SJCRH30 (cell line): ENCODE measurements at places on chromosomes 5 and 9.

DNA sequence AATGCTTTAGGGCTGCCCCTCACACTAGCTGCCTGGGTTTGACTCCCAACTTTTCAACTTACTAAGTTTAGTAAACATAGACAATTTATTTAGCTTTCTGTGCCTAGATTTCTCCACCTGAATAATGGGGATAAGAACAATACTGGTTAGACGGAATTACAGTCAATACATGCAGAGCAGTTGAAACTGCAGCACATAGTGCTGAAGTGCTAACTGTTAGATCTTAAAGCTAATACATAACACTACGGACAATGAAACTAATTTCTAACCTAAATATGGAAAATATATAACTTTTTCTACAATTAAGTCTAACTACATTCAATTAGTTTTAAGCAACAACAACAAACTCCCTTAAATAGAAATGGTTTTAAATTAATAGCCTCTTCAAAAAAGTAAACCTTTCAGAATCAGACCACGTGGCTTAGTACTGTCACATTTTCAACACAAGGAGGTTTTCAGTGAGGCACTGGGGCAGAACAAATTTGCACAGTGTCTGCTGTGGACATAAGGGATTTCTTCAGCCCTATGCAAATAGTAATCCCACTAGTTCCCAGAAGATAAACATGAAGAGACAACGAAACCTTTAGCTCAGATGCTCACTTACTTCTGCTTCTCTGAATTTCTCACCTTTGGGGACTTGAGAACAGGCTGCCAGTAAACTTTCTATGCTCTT lies 293.4 kb downstream of the EDIL3 start:
- DNase-seq: peak; percentile 45

DNA sequence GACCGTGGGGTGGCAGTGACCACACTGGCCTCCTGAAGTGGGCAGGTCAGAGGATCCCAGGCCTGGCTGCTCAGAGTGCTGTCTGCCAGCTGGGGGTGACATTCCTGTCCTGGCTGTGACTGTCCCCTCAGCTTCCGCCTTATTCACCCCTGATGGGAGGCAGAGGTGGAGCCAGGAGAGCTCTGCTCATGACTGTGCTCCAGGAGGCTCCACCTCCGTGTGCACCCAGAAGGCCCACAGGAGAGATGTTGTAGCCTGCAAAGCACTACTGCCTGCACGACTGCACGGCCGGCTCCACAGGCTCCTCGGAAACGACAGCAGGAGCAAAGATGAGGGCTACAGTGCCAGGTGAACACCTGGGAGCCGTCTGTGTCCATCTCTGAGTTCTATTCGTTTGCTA lies 60.9 kb downstream of the ROPN1L start:
- no peak for DNase-seq

DNA sequence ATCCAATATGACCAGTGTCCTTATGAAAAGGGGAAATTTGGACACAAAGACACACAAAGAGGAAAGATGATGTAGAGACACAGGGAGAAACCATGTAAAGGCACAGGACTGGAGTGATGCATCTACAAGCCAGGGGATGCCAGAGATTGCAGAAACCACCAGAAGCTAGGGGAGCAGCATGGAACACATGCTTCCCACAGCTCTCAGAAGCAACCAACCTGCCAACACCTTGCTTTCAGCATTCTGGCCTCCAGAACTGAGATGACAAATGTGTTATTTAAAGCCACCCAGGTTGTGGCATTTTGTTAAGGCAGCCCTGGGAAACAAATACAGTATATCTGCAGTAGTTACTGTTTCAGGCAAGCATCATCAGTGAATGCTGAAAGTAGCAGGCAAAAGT lies 23.2 kb downstream of the DAP start:
- DNase-seq: no peak

DNA sequence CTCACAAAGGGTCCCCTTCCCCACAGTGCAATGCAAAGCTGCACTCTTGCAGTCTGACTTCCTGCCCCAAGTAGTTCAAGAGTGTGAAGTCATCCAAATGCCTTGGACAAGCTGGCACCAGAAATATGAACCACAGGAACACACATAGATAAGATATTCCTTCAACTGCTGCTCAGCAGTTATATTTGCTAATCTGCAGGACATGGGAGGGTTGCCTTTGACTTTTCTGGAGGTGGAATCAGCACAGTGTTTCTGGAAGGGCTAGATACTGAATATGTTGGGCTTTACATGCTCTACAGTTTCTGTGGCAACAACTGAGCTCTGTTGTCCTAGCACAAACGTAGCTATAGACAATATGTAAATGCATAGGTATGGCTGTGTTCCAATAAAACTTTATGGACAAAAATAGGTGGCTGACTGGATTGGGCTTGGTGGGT lies 96.7 kb upstream of the PCA3 start:
- DNase-seq: peak; percentile 47

GRCh38 chr5:117077142-117077541 lies 502.5 kb upstream of the SEMA6A start:
- DNase-seq: peak; percentile 36

- DNase-seq: no peak
These were observed 321.8 kb downstream of the PSAT1 start for GRCh38 chr9:78618735-78619134.

- DNase-seq: peak; percentile 43
These were observed 5.5 kb upstream of the PSAT1 start for GRCh38 chr9:78291240-78291925.

GRCh38 chr5:140966293-140967225 lies at the start of gene PCDHAC2:
TSS of gene PCDHAC2 (plus strand) at chr5:140966476. CDS start at chr5:140966767, 291 bp downstream.
- no peak for DNase-seq

DNA sequence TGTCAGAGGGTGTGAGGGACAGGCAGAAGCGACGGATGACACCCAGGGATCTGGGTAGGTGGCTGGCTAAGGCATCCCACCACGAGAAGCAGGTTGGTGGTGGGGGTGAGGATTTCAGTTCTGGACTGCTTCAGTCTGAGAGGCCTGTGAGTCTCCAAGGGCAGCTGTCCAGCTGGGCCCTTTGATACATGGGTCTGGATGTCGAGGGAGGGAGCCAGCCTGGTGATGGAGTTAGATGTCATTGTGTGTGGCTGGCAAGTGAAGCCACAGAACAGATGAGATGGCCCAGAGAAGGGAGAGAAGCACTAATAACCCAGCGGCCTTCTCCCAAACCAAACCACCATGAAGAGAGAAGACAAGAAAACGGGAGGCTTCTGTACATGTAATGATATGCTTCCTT lies 11.1 kb downstream of the MED27 start:
- DNase-seq: peak; percentile 47

- no peak for DNase-seq
These were observed 268.2 kb upstream of the TAS2R1 start for GRCh38 chr5:9898319-9898718.

- DNase-seq: no peak
These were observed 208.0 kb downstream of the PARP8 start for GRCh38 chr5:50874306-50875001.

- peak; percentile 64 for DNase-seq
These were observed at the start of gene VAV2 for GRCh38 chr9:133991964-133992779. TSS of gene VAV2 (minus strand) at chr9:133992324. CDS start at chr9:133992278, 46 bp downstream.

- no peak for DNase-seq
These were observed 3.9 kb upstream of the ISL1 start for GRCh38 chr5:51379331-51379700.

GRCh38 chr5:123150089-123150488 lies 61.0 kb downstream of the PRDM6 start:
- DNase-seq: no peak

DNA sequence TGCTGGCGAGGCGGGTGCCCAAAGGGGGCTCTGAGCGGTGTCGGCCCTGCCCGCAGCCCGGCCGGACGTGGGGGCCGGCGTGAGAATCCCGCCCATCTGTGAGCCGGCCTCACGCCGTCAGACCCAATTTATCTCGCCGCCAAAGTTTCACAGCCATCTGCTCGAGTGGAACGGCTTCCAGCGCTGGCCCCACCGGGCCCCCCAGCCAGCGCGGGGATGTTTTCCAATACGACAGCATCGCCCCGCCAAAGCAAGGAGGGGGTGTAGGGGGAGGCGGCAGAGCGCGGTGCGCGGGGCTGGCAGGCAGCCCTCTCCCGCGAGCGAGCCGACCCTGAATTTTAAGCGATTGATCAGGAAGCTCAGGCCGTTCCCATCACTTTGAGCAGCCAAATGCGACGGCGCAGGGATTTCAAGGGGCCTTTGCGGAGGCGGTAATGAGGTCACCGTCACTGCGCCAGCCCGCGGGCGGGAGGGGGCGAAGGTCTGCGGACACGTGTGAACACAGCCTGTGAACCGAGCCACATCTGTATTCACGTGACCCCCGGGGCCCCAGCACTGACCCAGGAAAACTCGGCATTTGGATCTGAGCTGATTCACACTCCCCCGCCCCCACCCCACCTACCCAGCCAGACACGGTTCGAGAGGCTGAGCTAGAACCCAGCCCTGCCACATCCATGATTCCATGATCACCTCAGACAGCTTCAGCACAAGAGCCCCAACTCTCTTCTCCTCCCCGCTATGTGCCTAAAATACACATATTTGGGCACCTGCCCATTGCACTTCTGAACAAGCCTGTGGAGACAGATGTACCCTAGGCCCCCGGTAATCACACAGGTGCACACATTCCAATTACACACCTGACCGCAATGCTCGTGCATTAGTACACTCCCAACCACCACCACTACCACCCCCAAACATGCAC lies 47.8 kb upstream of the PSD2 start:
- peak; percentile 43 for DNase-seq

GRCh38 chr9:75974016-75974766 lies 83.7 kb downstream of the PCSK5 start:
- no peak for DNase-seq

- DNase-seq: peak; percentile 57
These were observed 42.5 kb downstream of the RALGPS1 start for GRCh38 chr9:126956917-126957686.

DNA sequence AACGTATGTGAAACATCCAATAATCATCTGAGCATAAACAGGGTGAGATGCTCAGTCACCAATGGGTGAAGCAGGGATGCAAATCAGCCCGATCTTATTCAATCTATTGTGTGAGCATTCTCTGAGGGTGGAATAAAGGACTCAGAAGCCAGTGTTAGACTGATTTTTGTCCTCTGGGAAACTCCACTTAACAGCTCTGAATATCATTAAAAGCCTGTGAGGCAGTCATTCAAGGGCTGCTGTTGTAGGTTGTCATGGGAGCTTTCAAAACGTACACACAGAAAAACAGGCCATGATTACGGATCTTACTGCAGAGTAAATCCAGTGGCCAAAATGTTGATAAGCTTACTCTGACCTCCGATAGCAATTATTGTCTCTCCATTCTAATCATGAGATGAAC lies 266.5 kb upstream of the EFNA5 start:
- DNase-seq: no peak

- no peak for DNase-seq
These were observed 320.3 kb downstream of the ARHGEF28 start for GRCh38 chr5:73946278-73946677.

- no peak for DNase-seq
These were observed 166.9 kb upstream of the KLF9 start for GRCh38 chr9:70581214-70581954.

DNA sequence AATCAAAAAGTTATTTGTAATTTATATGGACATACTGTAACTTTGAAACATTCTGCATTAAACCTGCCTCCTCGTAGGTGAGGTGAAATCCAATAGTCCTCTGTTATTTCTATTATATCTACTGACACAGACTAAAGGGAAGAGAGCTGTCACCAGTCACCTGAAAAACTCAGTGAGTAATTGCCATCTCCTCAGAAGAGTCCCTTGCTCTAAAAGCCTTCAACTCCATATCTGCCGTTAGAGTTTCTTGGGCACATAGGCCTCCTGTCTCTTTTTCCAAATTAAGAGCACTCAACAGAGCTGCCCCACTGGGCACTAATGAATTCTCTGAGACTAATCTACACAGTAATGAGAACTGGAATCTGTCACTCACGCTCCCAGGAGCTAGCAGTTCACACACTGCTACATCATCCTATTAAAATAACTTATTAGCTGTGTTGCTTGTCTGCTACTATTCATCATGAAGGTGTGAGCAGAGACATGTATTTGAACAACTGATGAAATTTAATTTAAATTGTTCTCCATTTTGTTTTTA lies 67.3 kb upstream of the VCAN start:
- DNase-seq: no peak

GRCh38 chr5:122402955-122403685 lies 91.1 kb downstream of the SNCAIP start:
- no peak for DNase-seq

DNA sequence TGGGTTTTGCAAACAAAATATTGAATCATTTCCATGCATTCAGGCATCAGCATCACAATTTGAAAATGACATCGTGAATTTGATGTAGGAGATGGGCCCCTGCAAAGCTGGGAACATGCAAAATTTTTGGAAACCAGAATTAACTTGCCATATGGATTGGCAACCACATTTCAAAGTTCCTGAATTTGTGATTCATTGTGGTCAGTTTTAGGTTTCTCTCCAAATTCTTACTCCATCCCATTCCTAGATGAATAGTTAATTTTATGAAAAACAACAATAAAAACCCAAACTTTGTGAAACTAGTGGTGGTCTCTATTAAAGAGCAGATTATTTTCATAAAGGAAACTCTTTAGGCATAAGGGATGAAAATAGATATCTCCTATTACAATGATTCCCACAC lies 107.8 kb upstream of the SLIT3 start:
- no peak for DNase-seq

GRCh38 chr9:74498621-74499095 lies 1.5 kb downstream of the RORB start:
- no peak for DNase-seq

DNA sequence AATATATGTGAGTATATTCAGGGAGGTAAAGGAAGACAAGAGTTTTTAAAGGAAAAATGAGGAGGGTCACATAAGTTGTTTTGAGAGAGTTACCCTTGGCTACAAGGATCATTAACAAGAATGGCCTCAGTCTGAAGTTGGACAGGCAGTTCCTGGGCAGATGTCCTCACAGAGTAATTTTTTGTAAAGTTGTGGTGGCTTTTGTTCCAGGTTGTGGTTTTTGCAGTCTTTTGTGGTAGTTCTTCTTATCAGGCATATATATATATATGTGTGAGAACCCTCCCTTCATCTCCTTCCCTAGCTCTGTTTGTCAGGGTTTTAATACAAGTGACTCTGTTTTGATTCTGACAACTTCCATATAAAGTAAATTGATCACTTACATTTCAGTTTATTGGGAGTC lies 60.0 kb downstream of the CSNK1G3 start:
- DNase-seq: no peak

- DNase-seq: no peak
These were observed 12.8 kb downstream of the SCAMP1 start for GRCh38 chr5:78373231-78373630.

- peak; percentile 53 for DNase-seq
These were observed 457.9 kb upstream of the PTGER4 start for GRCh38 chr5:40221796-40222195.

GRCh38 chr5:95667061-95667618 lies 15.7 kb downstream of the SPATA9 start:
- DNase-seq: no peak

GRCh38 chr5:61569353-61569752 lies 237.3 kb downstream of the ZSWIM6 start:
- no peak for DNase-seq

- no peak for DNase-seq
These were observed 500 bp upstream of the MRPL22 start for GRCh38 chr5:154940375-154940771.

GRCh38 chr9:4517274-4517673 lies 27.0 kb downstream of the SLC1A1 start:
- DNase-seq: no peak

- DNase-seq: no peak
These were observed 128.7 kb downstream of the NIPBL start for GRCh38 chr5:37005252-37005651.
